ENCODE measurements at places on chromosomes 16 and 17. TPM values are rescaled to one million over a fixed set of nuclear protein-coding genes. Genes with fewer than 3 reads are reported as not detected.

Gene COX6A2
- total RNA-seq, result not detected

Gene GFAP
- not detected for total RNA-seq

Gene CA5A
- total RNA-seq, result not detected

Gene MYH8
- not detected for total RNA-seq

Gene PTGES3L
- total RNA-seq, result 0.11 TPM

Gene FBXW10
- total RNA-seq, result not detected

Gene TBC1D3I
- not detected for total RNA-seq

Gene FOXN1
- not detected for total RNA-seq

Gene HEATR3
- total RNA-seq, result 24.4 TPM

Gene CMTR2
- 14.6 TPM for total RNA-seq

Gene CTF1
- total RNA-seq, result 1.1 TPM

Gene AMDHD2
- total RNA-seq, result 51.7 TPM

Gene ZFHX3
- 0.67 TPM for total RNA-seq

Gene HOXB13
- total RNA-seq, result not detected

Gene SOX9
- 30.3 TPM for total RNA-seq

Gene TBC1D16
- total RNA-seq, result 1.9 TPM

Gene SLC35G6
- total RNA-seq, result not detected

Gene ACD
- 50.4 TPM for total RNA-seq

Gene SEC14L1
- 32.0 TPM for total RNA-seq

Gene TLCD2
- not detected for total RNA-seq

Gene XYLT1
- 12.2 TPM for total RNA-seq

All from Karpas-422 (cell line).